ENCODE measurements at places on chromosomes 4 and X.

DNA sequence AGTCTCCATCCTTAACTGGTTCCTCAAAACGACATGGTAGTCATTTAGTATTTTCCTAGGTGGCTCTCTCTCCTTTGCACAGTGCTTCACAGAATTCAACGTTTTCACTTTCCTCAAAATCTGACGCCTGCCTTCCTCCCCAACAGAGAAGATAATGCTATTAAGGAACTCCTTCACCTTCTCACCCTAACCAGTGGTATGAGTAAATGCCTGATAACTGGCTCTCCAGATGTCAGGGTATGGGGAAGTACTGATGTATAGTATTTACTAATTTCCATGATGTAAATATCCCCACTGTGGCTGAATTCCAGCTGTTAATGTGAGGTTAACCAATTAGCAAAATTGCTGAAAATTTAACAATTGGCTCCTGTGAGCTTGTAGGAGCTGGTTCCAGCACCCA, 28.8 kb upstream of the NSUN7 start:
- DNase-seq = no peak

- no peak for DNase-seq
Observed at GRCh38 chrX:29471829-29472228, 743.5 kb upstream of the MAGEB2 start.

DNA sequence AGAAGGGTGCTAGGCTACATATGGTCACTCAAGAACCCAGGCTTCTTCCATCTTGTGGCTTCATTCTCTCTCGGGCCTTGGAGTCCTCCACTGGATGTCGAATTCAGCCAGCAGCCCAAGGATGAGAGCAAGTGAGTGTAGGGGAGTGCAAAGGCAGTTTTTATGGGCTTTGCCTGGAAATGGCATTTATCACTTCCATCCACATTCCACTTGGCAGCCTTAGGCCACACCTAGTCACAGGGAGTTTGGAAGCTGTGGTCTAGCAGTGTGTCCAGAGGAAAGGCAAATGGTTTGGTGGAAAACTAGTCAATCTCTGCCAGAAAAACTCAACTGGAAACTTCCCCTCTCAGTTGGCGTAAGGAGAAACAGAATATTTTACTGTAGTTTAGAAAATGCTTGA, 59.0 kb downstream of the NHS start:
- DNase-seq = no peak

DNA sequence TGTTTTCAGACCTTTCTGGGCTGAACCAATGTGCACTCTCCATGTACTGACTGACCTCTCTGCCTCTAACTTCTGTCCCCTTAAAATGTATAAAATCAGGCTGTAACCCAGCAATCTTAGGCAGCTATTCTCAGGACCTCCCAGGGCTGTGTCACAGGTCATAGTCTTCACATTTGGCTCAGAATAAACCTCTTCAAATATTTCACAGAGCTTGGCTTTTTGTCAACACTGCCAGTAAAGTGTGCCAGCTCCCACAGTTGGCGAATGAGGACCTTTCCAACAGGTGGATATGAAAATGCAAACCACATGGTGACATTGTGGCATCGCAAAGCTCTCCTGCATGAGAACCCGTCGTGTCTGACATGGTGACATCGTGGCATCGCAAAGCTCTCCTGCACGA, 76.4 kb downstream of the ACOX3 start:
- no peak for DNase-seq

- DNase-seq = no peak
Observed at GRCh38 chr4:71130827-71131603, 137.6 kb downstream of the DCK start.

GRCh38 chr4:96173756-96174155, 333.9 kb downstream of the PDHA2 start:
- no peak for DNase-seq

- DNase-seq = no peak
Observed at GRCh38 chr4:7795983-7796382, 143.7 kb downstream of the AFAP1 start.

- DNase-seq = no peak
Observed at GRCh38 chr4:185868983-185869382, 57.0 kb upstream of the SORBS2 start.

- DNase-seq = no peak
Observed at GRCh38 chr4:151530230-151530629, 121.3 kb downstream of the FHIP1A start.

GRCh38 chr4:170114636-170115035, 24.9 kb upstream of the AADAT start:
- no peak for DNase-seq

DNA sequence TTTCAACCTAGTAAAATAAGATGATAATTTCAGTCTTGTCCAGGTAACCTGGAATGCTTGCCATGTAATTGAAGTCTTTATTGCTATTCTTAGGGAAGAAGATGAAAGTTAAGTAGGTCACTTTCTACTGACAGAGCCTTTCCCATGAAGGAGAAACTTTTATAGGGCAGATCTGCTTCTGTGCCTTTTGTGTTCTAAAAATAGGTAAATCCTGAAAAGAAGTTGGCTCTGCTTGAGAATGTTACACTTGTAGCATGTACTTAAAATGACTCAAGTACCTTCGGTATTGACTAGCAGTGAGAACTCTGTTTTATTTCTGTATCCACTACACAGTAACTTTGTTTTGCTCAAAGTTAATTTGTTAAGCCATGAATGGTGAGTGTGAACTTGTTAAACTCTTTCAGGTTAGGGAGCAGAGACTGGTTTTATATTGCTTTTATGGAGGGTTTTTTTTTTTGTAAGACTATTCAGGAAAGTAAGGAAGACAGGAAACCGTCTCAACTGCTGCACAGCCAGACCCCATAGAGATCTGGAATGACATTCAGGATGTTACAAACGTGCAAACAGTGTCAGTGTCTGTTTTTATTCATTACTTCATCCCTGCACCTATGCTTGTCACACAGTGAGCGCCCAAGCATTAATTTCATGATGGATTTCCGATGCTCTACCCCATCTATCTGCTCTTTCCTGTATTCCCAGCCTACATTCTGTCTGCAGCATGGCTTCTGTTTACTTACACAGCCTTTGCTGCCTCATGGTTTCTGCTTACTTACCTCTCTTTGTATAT, 53.0 kb downstream of the SEPTIN11 start:
- DNase-seq = no peak

DNA sequence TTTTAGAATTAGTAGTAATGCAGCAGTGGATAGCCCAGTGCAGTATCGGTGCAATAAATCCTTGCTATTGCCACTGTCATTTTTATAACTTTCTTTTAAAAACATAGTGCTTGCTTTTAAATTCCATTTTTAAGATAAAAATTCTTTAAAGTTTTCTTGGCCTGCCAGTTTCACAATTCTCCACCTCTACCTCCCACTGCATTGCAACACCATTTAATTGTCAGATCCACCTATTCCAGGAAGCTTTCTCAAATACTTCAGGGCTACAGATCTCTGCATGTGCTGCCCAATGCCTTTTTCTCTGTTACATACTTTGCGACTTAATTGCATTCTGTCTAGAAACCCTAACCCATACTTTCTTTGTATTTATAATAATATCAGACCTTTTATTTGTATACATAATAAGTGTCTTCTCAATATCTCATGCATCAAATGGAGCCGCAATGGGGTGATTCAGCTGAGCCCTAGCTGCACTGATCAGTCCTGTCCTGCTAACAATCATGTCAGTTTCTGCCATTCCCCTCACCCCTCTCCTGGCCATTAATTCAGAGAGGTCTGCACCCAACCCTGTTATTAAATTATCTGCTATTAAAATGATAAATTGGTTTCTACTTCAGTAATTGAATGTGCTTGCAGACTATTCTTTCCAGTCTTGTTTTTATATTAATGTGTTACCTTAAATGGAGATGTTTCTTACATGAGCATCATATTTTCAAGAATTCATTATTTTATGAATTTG, 193.1 kb downstream of the SLIT2 start:
- no peak for DNase-seq

DNA sequence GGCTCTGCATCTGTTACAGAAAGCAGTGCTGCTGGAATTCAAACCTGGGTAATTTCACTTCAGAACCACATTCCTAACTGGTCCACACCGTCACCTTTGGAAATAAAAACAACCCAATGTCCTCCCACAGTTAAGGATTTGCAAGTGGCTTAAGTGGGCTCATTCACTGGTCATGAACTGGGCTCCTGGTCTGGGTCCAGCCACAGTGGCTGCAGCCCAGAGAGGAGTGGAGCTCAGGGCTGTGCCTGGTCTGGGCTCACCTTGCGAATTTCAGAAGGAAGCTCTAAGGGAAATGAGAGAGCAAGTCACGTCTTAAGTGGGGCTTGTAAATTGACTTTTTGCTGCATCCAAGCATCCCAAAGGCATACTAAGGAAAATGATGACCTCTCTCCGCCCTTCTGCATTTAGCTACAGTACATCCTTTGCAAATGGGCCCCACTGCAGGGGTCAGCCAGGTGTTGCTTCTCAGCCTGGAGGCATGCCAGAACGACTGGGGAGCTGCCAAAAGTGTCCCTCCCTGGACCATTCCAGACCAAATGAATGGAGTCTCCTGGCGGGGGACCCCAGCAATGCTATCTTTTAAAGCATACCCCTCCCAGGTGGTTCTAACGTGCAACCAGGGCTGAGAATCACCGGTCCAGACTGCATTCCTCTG, 25.6 kb upstream of the CRMP1 start:
- no peak for DNase-seq

GRCh38 chr4:15197005-15197404, 194.7 kb downstream of the CPEB2 start:
- no peak for DNase-seq

DNA sequence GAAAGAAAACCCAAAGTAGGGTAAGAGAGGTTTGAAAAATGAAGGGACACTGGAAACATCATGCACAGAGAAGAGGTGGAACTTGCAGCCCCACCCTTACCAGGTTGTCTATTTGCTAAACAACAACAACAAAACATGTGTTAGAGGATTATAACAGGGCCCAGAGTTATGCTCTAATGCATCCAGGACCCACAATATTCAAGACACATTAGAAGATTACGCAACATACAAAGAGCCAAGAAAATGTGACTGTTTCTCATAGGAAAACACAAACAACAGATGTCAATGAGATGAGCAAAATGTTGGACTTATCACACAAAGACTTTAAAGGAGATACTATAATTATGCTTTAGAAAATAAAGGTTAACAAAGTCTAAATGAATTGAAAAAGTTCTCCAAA, 128.5 kb downstream of the LRBA start:
- DNase-seq = no peak

GRCh38 chr4:78481180-78481579, 70.4 kb upstream of the ANXA3 start:
- no peak for DNase-seq

GRCh38 chr4:87529187-87529586, at the start of gene SPARCL1:
Gene SPARCL1, minus strand, starts transcription at chr4:87529376. Its CDS starts 29,802 bp downstream, at chr4:87499574.
- DNase-seq = no peak

- no peak for DNase-seq
Observed at GRCh38 chr4:41325901-41326300, 69.2 kb downstream of the UCHL1 start.

- no peak for DNase-seq
Observed at GRCh38 chr4:165403048-165403447, 24.2 kb downstream of the CPE start.

DNA sequence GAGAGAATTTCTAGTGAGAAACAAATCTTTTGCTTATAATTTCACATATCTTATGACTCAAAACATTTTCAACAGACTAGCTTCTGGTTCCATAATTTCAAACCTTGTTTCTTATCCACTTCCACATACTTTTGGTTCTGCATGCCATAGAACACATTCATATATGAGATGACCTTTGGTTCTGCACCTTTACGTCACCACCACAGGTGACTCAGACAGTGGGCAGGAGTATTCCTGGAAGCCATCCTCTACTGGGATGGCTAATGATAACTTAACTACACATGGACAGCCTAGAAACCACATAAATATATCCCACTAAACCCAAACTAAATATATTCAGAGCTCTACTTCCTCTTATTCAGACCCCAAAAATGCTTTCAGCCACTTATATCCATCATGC, 133.3 kb downstream of the DCK start:
- DNase-seq = no peak

DNA sequence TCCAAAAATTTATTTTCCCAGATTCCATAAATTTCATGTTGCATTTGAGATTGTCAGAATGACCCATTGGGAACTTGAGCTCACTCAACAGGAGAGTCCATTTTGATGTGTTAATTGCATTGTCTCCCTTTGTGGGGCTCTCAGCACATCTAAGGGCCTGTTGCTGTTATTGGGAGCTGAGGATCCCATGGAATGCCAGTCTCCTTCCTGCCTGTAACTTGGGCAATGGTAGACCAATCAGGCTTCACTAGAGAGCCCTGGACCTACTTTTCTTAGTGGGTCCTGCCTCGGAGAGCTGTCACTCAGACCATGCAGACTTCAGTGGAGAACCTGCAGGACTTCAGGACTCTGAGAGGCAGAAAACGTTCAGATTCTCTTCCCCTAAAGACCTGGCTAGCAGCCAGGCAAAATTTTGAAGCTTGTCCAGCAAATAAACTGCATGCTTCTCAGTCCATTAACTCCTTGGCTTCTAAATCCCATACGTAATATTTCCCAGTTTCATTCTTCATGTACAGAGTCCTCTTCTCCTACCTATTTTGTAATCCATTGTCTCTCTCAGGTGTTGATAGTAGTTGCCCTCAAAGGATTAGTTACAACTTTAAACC, 25.1 kb downstream of the OCRL start:
- no peak for DNase-seq

DNA sequence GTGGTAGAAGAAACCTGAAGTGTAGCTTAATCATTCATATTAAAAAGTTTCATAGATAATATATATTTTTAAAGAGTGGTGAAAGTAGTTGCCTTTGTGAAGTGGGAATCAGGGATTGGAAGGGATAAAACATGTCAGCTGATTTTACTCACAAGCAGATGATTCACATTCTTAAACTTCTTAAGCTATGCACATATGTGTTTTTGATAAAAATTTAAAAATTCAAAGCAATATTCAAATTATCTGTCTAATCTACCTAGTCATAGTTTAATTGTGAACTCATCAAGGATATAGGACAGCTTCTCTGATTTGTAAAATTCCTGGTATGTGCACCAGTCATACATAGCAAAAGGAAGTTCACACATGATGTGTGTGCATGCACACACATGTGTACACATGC, 520.6 kb upstream of the PITX2 start:
- DNase-seq = no peak

GRCh38 chrX:71541210-71542022, 8.5 kb downstream of the OGT start:
- DNase-seq = no peak

- no peak for DNase-seq
Observed at GRCh38 chr4:3303923-3304710, 11.3 kb downstream of the RGS12 start.

DNA sequence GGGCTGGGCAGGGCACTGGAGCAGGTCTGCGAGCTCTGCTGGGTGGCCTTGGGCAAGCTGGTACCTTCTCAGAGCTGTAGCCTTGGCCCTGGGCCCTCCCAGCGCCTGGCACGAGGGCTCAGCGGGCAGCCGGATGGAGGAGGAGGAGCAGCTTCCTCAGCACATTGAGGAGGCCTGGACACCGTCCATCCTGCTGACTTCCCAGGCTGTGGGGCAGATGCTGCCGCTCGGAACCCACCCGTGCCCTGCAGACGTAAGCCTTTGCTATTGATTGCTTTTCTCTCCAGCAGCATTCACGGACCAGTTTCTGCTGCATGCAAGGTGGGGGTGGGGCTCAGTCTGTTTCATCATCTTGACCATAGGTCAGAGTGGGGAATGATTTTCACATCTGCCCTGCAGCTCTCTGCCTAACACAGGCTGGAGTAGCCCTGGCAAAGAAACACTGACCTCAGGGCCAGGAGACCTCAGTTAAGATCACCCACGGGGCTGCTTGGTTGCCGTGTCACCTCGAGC, 80.7 kb upstream of the PSAPL1 start:
- no peak for DNase-seq
